ENCODE measurements at places on chromosomes 3 and 15. TPM values are rescaled to one million over a fixed set of nuclear protein-coding genes. Genes with fewer than 3 reads are reported as not detected.

Gene ADAMTS7
- 9.8 TPM for total RNA-seq

Gene SLC12A1
- not detected for total RNA-seq

Gene KBTBD13
- total RNA-seq = not detected

Gene NAA50
- total RNA-seq = 161 TPM

Gene TNFSF10
- 0.15 TPM for total RNA-seq

Gene PYGO1
- 7.6 TPM for total RNA-seq

Gene XCR1
- not detected for total RNA-seq

Gene NUP210
- 41.1 TPM for total RNA-seq

Gene ARPIN
- 14.3 TPM for total RNA-seq

Gene PROS1
- 13.3 TPM for total RNA-seq

Gene IL17RE
- total RNA-seq = 1.4 TPM

Gene OSBPL10
- total RNA-seq = 16.0 TPM

Gene CAMK1
- total RNA-seq = 15.3 TPM

Gene LDHAL6B
- not detected for total RNA-seq

Gene ISL2
- 3.5 TPM for total RNA-seq

Gene EFL1
- total RNA-seq = 24.3 TPM

Gene GALNT15
- total RNA-seq = not detected
